ENCODE measurements at places on chromosomes 4 and X.

DNA sequence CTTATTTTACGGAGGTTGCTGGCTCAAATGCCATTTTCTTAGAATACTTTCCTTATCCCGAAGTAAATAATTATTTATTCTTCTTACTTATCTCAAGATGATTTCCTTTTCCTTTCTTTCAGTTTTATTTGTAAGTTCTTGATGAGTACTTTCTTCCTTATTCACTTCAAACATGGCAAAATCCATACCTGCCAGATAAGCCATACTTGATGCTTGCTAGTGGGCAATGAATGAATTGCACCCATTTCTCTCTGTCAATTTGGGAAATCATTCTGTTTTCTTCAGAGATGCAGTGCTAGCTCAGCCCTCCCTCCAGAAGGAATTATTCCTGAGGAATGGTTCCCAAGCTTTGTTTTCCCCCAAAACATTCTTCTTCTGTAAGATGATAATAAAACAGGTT, 598.3 kb downstream of the SPRY1 start:
- DNase-seq, result no peak

- no peak for DNase-seq
Observed at GRCh38 chr4:99826016-99826415, 9.4 kb downstream of the DAPP1 start.

GRCh38 chrX:144918936-144919335, 328.4 kb upstream of the SPANXN1 start:
- DNase-seq, result no peak

DNA sequence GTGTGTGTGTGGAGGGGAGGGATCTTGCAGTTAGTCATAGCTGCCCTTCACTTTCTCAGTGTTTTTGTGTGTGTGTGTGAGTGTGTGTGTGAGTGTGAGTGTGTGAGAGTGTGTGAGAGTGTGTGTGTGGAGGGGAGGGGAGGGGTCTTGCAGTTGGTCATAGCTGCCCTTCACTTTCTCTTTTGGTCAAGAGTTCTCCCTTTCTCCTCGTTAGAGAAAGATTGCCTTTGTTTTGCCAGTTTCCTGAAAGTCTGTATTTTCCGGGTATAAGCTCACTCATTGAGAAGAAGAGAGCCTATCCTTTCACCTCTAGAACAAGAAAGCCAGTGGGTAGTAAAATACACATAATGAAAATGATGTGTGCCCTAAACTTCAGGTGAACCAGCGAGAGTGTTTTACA, 75.2 kb upstream of the ENPP6 start:
- DNase-seq, result no peak

Measured in stimulated activated CD4-positive, alpha-beta T cell treated with anti-CD3 and anti-CD28 coated beads, Interleukin-1b, Interleukin-23, amount 100 ng/mL, for 24 hours (primary cell).